ENCODE measurements at places on chromosomes 1 and 21.

GRCh38 chr1:156668801-156669637 lies 8.2 kb downstream of the NES start:
- DNase-seq = no peak

GRCh38 chr1:46422261-46422871 lies 28.2 kb downstream of the FAAH start:
- no peak for DNase-seq

DNA sequence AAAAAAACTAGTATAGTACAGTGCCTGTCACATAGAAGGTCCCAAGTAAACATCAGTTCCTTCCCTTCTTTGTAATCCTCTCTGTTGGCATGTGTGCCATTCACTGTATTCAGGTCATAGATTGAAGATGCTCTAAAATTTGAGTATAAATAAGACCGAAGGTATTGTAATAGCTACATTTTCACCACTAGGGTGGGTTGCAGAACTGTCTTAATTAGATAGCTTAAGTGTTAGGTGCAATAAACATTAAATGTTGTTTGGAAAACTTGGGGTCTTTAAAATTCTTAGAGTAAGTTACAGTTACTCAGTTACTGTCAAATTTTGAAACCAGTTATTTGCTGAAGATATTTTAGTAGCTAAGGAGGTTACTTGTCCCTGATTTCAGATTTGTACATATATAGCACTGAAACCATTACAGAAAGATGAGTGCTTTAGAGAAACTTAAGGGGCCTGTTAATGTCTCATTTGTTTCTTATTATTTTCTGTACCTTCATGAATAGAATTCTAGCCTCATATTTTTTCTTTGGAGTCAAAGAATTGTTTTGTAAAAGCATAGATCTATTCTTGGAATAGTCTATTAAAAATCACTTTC lies 24.3 kb downstream of the PER3 start:
- no peak for DNase-seq

DNA sequence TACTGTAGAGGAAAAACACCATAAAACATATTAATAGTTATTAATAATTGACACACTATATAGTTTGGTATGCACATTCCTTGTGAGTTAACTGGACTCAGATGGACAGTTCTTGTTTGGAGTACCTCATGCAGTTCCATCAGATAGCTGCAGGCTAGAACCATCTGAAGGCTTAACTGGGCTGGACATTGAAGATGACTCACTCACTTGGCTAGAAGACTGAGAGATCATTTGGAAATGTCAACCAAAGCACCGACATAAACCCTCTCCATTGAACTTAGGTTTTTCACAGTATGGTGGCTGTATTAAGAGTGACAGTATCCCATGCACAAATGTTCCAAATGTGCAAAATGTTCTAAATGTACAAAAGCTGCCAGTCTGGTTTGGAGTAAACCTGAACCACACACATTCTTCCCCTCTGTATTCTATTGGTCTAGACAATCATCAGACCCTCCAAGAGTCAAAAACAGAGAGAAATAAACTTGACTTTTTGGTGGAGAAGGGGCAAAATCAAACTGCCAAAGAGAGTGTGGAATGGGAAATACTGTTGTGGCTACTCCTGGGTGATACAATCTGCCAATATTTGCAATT lies 708.4 kb downstream of the KCNT2 start:
- DNase-seq = no peak

GRCh38 chr1:83999316-83999819 lies 436 bp upstream of the TTLL7 start:
- peak; percentile 7 for DNase-seq

GRCh38 chr1:156920233-156921052 lies at the start of gene LRRC71:
TSS of gene LRRC71 (plus strand) at chr1:156920632. CDS start at chr1:156920804, 172 bp downstream.
- peak; percentile 27 for DNase-seq

- DNase-seq = no peak
These were observed 48.4 kb upstream of the NBPF3 start for GRCh38 chr1:21391497-21391896.

Measured in stimulated activated CD8-positive, alpha-beta memory T cell treated with anti-CD3 and anti-CD28 coated beads, Interleukin-15, amount 100 ng/mL, for 1 hour (primary cell).